ENCODE measurements at places on chromosomes 5 and 9. TPM values are rescaled to one million over a fixed set of nuclear protein-coding genes. Genes with fewer than 3 reads are reported as not detected.

Gene BHMT
- not detected for total RNA-seq

Gene MTX3
- 18.9 TPM for total RNA-seq

Gene LCN1
- total RNA-seq = not detected

Gene ECM2
- total RNA-seq = 1.5 TPM

Gene IFNE
- total RNA-seq = 0.29 TPM

Gene FGFR4
- total RNA-seq = 9.3 TPM

Gene CCL21
- total RNA-seq = not detected

Gene TAF11L13
- 0.91 TPM for total RNA-seq

Gene GM2A
- 8.5 TPM for total RNA-seq

Gene CCDC192
- total RNA-seq = 0.27 TPM

Gene FCN2
- not detected for total RNA-seq

Gene PCDHA6
- total RNA-seq = 11.5 TPM

Gene BNC2
- 14.4 TPM for total RNA-seq

Gene DENND4C
- 32.2 TPM for total RNA-seq

Gene CATSPER3
- not detected for total RNA-seq

Gene CEL
- not detected for total RNA-seq

Gene ESM1
- total RNA-seq = 18.3 TPM

Gene MARVELD2
- total RNA-seq = 0.13 TPM

Gene PRXL2C
- 6.3 TPM for total RNA-seq

Gene SLC36A2
- total RNA-seq = not detected

Gene PCDHB13
- total RNA-seq = 2.9 TPM

Gene SYK
- 0.72 TPM for total RNA-seq

Gene FBLL1
- total RNA-seq = 7.6 TPM

Gene PAEP
- 0.27 TPM for total RNA-seq

Gene PCDHB1
- total RNA-seq = not detected

Gene C5orf58
- total RNA-seq = 0.58 TPM

Gene ARSI
- total RNA-seq = 0.26 TPM

Gene CACNA1B
- not detected for total RNA-seq

Gene FABP6
- total RNA-seq = 18.0 TPM

Gene PAX5
- total RNA-seq = not detected

Gene ANXA1
- total RNA-seq = 1,027 TPM

Gene SOHLH1
- not detected for total RNA-seq

Gene PDZD2
- 5.5 TPM for total RNA-seq

Gene DELE1
- 105 TPM for total RNA-seq

Gene SLC34A1
- 0.61 TPM for total RNA-seq

Data from A375 (cell line).